ENCODE measurements at places on chromosomes 12 and 14.
A peak's percentile ranks its signal among the peaks of the same experiment; 100 is the strongest.

DNA sequence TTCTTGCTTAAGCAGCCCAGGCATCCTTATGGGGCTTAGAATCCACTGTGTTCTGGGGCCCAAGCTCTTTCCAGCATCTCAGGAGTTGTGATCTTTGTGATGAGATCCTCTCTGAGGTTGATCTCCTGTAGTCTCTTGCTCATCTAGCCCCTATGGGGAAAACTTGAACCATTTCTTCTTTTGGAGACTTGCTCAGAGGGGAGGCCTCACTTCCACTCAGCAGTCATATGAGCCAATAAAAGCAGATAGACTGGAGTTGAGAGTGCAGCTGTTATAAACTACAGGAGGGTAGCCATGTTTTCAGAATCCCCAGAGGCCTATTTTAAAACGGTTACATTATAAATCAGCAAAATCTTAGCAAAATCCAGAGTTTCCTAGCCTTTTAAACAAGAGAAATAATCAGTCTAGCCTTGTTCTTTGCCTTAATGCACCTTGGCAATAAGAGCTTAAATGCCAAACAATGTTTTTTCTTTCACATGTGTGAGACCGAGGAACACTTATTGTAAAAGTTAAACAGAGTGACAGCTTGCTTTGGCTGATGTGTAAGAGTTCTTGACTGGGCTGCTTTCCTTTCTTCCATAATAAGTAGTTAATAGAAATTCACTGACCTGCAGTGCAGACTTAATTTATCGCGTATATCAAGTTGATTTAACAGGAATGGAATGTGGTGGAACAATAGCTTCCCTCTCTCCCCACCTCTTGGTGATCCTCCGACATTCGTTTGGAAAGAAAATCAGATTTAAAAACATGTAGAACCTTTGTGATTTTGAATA, 168.3 kb downstream of the NEDD1 start:
- DNase-seq, result no peak

- DNase-seq, result no peak
Observed at GRCh38 chr12:117119592-117120198, 20.5 kb upstream of the TESC start.

GRCh38 chr12:110888256-110888991, 32.0 kb downstream of the MYL2 start:
- DNase-seq, result no peak

- no peak for DNase-seq
Observed at GRCh38 chr12:111457577-111457976, 51.9 kb downstream of the SH2B3 start.

- no peak for DNase-seq
Observed at GRCh38 chr12:94260717-94261116, 112.3 kb downstream of the PLXNC1 start.

- peak; percentile 48 for DNase-seq
Observed at GRCh38 chr12:49233842-49234526, 30.9 kb upstream of the TUBA1C start.

DNA sequence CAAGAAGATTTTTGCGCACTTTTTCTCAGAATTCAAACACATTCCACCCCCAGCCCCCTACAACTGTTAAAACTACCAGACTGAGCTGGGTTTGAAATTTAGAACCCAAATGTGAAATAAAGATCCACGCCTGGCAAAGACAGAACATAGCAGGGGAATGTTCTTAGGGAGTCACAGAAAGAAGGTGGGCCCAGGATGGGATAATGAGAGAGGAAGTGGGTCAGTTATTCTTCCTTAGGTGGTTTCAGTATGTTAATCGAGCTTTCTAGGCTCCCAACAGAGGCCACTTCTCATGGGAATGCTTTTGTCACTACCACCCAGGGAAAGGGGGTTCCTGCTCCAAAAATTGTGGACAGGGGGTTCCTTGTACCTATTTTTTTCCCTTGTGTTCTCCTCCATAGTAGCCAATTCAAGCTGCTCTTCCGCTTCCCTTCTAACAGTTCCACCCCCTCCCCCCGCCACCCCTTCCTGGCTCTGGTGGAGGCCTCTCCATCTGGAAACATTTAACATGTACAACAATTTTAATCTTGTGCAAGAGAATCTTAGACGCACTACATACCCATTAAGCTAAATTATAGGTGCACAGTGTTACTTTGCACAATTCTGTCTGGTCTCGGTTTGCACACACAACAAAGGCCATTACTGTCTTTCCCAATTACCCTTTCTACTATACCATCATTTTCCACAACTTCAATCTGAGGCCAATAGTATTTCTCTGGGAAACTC, 218.1 kb downstream of the MON2 start:
- DNase-seq, result no peak

GRCh38 chr14:21109377-21110138, 8.7 kb downstream of the TMEM253 start:
- no peak for DNase-seq

- no peak for DNase-seq
Observed at GRCh38 chr12:54384591-54385041, at the start of gene ZNF385A. TSS of gene ZNF385A (minus strand) at chr12:54384733. CDS start at chr12:54384514, 219 bp downstream.

DNA sequence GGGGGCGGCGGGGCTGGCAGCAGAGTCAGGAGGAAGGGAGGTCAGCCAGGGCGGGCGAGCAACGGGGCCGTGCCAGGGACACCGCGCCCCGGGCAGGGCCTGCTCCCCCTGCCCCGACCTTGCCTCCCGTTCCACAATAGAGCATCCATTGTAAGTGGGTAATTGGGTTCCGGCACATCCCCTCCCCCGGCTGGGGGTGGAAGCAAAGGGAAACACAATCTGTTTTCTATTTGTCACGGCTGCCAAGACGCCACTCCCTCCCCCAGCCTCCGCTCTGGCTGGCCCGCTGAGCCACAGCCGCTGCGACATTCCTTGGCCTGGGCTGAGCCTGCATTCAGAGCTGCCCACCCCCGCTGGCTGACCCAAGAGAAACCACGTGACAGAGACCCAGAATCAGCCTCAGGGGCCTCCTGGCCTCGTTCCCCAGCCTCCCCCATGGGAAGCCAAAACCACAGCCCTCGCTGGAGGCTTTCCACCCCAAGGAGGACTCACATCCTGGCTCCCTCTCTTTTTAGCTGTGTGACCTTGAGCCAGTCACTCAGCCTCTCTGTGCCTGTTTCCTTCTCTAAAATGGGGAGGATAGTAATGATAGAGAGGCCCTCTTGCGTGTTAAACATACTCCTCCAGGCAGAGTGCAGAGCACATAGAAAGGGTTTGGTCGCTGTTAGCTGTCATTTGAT, 117.6 kb downstream of the SCARB1 start:
- DNase-seq, result peak; percentile 91
